ENCODE measurements at places on chromosomes 5 and 9. TPM values are rescaled to one million over a fixed set of nuclear protein-coding genes. Genes with fewer than 3 reads are reported as not detected.

- DNase-seq, result no peak
- H3K27me3 ChIP-seq, result no peaks in the 10 kb centered on the region
- no peaks in the 10 kb centered on the region for H3K4me1 ChIP-seq
- no peaks in the 10 kb centered on the region for H3K36me3 ChIP-seq
- no peak overlapping the region for H3K4me3 ChIP-seq
These were observed 175.4 kb downstream of the MED10 start for GRCh38 chr5:6202968-6203365.

GRCh38 chr5:42715785-42716184 lies 40.8 kb upstream of the CCDC152 start:
- no peak overlapping the region for H3K27ac ChIP-seq
- DNase-seq, result no peak
- peaks cover 18% of the 10 kb centered on the region for H3K4me1 ChIP-seq
- H3K36me3 ChIP-seq, result no peaks in the 10 kb centered on the region

Gene ENC1
- 0.44 TPM for total RNA-seq

DNA sequence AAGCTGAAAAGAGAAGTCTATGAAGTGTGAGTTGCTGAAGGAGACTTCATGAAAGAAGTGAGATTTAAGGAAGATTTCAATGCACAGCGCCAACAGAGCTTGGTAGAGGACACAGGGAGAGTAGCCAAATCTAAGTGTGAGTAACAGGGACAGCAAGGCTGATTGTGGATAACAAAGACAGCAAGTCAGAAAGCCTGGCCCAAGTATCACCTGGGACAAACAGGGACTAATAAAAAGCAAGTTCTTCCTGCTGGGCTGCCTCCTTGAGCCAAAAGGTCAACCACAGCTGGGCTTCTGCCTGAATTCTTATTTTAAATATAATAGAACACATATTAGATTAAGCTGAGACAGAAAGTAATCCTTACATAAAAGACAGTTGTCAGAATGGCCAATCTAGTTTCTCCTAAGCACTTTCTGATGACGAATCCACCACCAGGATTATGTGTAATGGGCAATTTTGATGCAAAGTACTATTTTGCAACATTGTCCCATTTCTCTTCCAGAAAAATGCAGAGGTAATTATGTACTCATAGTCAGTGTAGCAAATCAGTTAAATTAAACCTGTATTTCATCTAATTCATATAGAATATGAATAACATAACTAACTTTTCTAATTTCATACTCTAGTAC lies 73.8 kb downstream of the MAPKAP1 start:
- no peak overlapping the region for H3K4me3 ChIP-seq
- DNase-seq, result no peak

DNA sequence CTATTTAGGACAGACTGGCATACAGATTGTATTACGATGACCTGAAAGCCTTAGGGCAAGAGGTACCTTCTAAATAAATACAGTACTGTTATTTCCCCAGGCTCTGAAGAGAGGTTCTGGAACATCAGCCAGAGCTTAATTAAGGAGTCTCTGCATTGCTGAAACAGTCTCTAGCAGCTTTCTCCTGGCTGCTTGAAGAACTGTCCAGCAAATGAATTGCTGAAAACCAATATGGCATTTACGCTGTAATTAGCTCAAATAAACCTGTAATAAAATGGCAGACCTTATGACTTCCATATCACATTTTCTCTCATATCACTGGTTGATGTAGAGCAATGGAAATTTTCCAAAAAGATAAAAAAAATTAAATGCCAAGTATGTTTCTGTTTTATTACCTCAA lies 636.3 kb downstream of the GABRG2 start:
- H3K36me3 ChIP-seq, result no peaks in the 10 kb centered on the region
- H3K27ac ChIP-seq, result no peak overlapping the region
- no peak for DNase-seq
- no peaks in the 10 kb centered on the region for H3K4me1 ChIP-seq
- H3K4me3 ChIP-seq, result no peak overlapping the region

GRCh38 chr5:146137967-146138403 lies 32.6 kb upstream of the PLAC8L1 start:
- no peak overlapping the region for H3K27ac ChIP-seq
- H3K4me1 ChIP-seq, result peaks cover 3% of the 10 kb centered on the region
- peaks cover 55% of the 10 kb centered on the region for H3K36me3 ChIP-seq

- peaks cover 15% of the 10 kb centered on the region for H3K4me1 ChIP-seq
- no peaks in the 10 kb centered on the region for H3K27me3 ChIP-seq
- no peak for DNase-seq
- no peaks in the 10 kb centered on the region for H3K36me3 ChIP-seq
- H3K27ac ChIP-seq, result no peak overlapping the region
These were observed 30.2 kb downstream of the C5orf15 start for GRCh38 chr5:133938039-133938821.

- H3K4me3 ChIP-seq, result no peak overlapping the region
- H3K27ac ChIP-seq, result no peak overlapping the region
- H3K36me3 ChIP-seq, result no peaks in the 10 kb centered on the region
These were observed 34.8 kb upstream of the RXRA start for GRCh38 chr9:134291452-134291881.

DNA sequence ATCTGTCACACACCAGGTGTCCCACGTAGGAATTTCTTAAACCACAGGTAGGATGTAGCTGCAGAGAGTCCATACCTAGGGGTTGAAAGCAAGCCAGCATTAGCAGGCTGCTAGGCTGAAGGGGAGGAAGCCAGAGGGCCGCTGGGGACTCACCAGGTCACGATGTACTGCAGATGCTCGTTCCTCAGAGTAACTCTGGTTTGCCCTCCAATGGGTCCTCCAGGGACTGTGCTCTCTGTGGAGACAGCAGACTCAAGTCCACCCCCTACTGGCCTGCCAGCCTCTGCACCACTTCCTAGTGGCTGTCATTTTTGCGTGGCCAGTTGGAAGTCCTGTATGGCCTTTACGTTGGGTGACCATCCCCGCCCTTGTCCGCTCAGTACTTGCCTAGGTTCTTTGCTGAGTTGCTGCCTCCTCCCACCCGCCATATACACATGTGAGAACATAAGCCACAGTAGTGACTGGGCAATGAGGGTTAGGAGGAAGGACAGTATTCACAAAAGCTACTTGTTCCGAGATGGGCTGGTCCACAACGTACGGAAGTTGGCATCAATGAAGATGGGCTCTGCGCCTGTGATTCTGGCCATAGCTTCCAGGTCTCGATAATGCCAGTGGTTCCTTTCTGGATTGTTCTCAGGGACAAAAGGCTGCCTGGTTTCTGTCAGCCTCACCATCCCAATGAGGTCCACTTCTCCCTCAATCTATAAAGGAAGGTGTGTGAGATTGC lies 4.1 kb downstream of the RPL7A start:
- H3K4me3 ChIP-seq, result no peak overlapping the region
- peak; percentile 70 for DNase-seq
- H3K27me3 ChIP-seq, result no peaks in the 10 kb centered on the region
- peak overlapping the region; percentile 48 for H3K27ac ChIP-seq
- H3K36me3 ChIP-seq, result peaks cover 47% of the 10 kb centered on the region

GRCh38 chr5:2298781-2299180 lies 416.1 kb upstream of the IRX4 start:
- H3K27me3 ChIP-seq, result no peaks in the 10 kb centered on the region
- no peaks in the 10 kb centered on the region for H3K4me1 ChIP-seq
- no peak overlapping the region for H3K4me3 ChIP-seq
- DNase-seq, result no peak
- H3K27ac ChIP-seq, result no peak overlapping the region

- no peak overlapping the region for H3K27ac ChIP-seq
- DNase-seq, result no peak
- no peak overlapping the region for H3K4me3 ChIP-seq
- peaks cover 11% of the 10 kb centered on the region for H3K4me1 ChIP-seq
These were observed 95.0 kb downstream of the PCSK1 start for GRCh38 chr5:96338091-96338490.

- H3K27ac ChIP-seq, result no peak overlapping the region
- H3K27me3 ChIP-seq, result peaks cover 20% of the 10 kb centered on the region
- H3K4me3 ChIP-seq, result no peak overlapping the region
- no peak for DNase-seq
- H3K36me3 ChIP-seq, result no peaks in the 10 kb centered on the region
These were observed 9.5 kb downstream of the FCN2 start for GRCh38 chr9:134890155-134890495.

- DNase-seq, result peak; percentile 28
- no peaks in the 10 kb centered on the region for H3K36me3 ChIP-seq
- no peak overlapping the region for H3K4me3 ChIP-seq
- no peaks in the 10 kb centered on the region for H3K27me3 ChIP-seq
- no peaks in the 10 kb centered on the region for H3K4me1 ChIP-seq
These were observed 147.8 kb downstream of the TMEM38B start for GRCh38 chr9:105842023-105842644.

GRCh38 chr5:88671106-88671504 lies 211.9 kb downstream of the MEF2C start:
- H3K27ac ChIP-seq, result no peak overlapping the region
- peaks cover 41% of the 10 kb centered on the region for H3K4me1 ChIP-seq
- no peak overlapping the region for H3K4me3 ChIP-seq

GRCh38 chr9:106956971-106957370 lies 94.0 kb downstream of the ZNF462 start:
- no peak overlapping the region for H3K27ac ChIP-seq
- H3K27me3 ChIP-seq, result no peaks in the 10 kb centered on the region
- no peak for DNase-seq
- H3K4me3 ChIP-seq, result no peak overlapping the region
- H3K4me1 ChIP-seq, result no peaks in the 10 kb centered on the region

Gene TMC1
- total RNA-seq, result not detected

Gene HAVCR2
- 23.2 TPM for total RNA-seq

GRCh38 chr5:3615217-3615616 lies 19.6 kb downstream of the IRX1 start:
- no peaks in the 10 kb centered on the region for H3K4me1 ChIP-seq
- H3K36me3 ChIP-seq, result no peaks in the 10 kb centered on the region
- no peak overlapping the region for H3K4me3 ChIP-seq

GRCh38 chr5:115855959-115856358 lies 14.2 kb downstream of the AP3S1 start:
- H3K27me3 ChIP-seq, result no peaks in the 10 kb centered on the region
- DNase-seq, result no peak
- H3K27ac ChIP-seq, result no peak overlapping the region

DNA sequence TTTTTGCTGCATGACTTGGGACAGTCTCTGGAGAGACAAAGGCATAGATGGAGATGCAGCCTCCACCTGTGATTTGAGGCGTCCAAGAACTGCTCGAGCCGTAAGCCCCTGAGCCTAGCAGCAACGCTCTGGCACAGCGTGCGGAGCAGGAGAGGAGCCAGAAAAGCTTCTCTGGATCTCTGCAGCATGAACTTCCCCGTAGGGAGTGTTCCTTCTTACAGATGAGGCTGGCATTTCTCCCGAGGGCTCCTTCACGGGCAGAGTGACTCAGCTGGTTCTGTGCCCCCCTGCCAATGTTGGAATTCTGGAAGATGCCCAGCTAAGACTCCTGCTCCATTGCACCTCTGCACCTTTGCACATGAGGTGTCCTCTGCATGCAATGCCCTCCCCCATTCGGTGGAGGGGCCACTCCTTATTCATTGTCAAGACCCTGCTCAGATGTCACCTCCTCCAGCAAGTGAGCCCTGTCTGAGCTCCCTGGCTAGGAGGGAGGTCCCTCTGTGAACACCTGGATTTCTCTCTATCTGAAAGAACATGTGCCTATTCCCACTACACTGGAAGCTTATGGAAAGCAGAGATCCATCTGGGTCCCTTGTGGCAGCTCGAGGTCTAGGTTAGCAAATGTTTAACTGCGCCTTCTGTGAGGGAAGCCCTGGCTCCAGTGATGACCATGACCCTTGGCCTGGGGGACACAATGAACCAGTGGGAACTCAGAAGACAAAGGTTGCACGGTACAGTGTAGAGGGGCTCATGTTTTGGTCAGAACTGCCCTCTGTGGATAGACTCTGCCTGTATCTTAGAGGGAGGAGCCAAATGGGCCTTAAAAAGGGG lies 39.6 kb downstream of the SH3PXD2B start:
- H3K27me3 ChIP-seq, result peaks cover 8% of the 10 kb centered on the region
- peaks cover 22% of the 10 kb centered on the region for H3K4me1 ChIP-seq
- no peak overlapping the region for H3K27ac ChIP-seq
- H3K4me3 ChIP-seq, result no peak overlapping the region
- no peaks in the 10 kb centered on the region for H3K36me3 ChIP-seq

- H3K27ac ChIP-seq, result no peak within 1 kb of the TSS
- H3K36me3 ChIP-seq, result no peaks in the 10 kb centered on the region
- no peak for DNase-seq
- H3K4me3 ChIP-seq, result no peak within 1 kb of the TSS
These were observed at the start of gene ESM1 for GRCh38 chr5:54985301-54986268. ESM1 (minus strand) TSS chr5:54985593; CDS start chr5:54985517, 76 bp downstream.

- DNase-seq, result no peak
- H3K4me1 ChIP-seq, result no peaks in the 10 kb centered on the region
- no peaks in the 10 kb centered on the region for H3K36me3 ChIP-seq
- no peaks in the 10 kb centered on the region for H3K27me3 ChIP-seq
- no peak overlapping the region for H3K4me3 ChIP-seq
- H3K27ac ChIP-seq, result no peak overlapping the region
These were observed 26.6 kb downstream of the DPYSL3 start for GRCh38 chr5:147483188-147483790.

DNA sequence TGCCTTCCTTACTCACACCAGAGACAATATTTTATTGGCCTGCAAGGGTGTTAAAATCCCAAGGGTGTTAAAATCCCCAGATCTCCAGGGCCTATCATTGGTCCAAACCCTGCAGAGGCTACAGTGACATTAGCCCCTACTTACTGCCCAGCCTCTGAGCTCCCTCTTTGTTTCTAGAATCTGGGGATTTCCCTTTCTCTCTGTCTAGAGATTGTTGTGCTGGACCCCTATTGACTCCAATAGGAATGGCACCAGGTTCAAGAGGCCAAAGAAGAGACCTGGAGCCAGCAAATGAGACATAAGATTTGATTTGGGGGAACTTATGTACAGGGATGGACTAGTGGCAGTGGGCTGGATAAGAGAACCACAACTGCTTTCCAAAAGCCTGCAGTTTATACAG lies 53.3 kb upstream of the ZBED3 start:
- no peak for DNase-seq
- H3K4me3 ChIP-seq, result no peak overlapping the region
- peaks cover 3% of the 10 kb centered on the region for H3K4me1 ChIP-seq
- H3K27me3 ChIP-seq, result peaks cover 5% of the 10 kb centered on the region
- no peaks in the 10 kb centered on the region for H3K36me3 ChIP-seq

DNA sequence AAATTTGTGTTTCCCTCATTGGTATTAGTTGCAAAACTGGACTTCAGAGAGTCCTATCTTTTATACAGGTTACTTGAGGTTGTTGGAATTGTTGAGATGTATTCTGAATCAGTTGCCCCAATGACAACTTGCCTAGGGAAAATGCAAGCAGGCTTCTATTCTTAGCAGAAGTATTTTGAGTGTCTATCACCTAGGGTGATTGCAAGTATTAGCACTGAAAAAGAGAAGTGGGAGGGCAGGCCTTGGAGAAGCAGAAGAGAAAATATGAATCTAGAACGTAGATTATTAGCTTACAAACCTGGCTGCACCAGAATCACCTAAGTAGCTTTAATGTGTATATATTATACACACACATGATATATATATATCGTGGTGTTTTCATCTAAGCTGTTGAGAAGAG lies 43.2 kb downstream of the ADAMTS12 start:
- H3K36me3 ChIP-seq, result no peaks in the 10 kb centered on the region
- no peak overlapping the region for H3K27ac ChIP-seq
- peaks cover 10% of the 10 kb centered on the region for H3K4me1 ChIP-seq

- peaks cover 2% of the 10 kb centered on the region for H3K27me3 ChIP-seq
- H3K4me1 ChIP-seq, result peaks cover 56% of the 10 kb centered on the region
- peaks cover 27% of the 10 kb centered on the region for H3K36me3 ChIP-seq
- peak overlapping the region; percentile 96 for H3K27ac ChIP-seq
- DNase-seq, result peak; percentile 16
- peak overlapping the region; percentile 92 for H3K4me3 ChIP-seq
These were observed 978 bp upstream of the UBE2B start for GRCh38 chr5:134370311-134370870.

Gene MARVELD2
- 0.40 TPM for total RNA-seq
